ENCODE measurements at places on chromosomes 7 and 10.

DNA sequence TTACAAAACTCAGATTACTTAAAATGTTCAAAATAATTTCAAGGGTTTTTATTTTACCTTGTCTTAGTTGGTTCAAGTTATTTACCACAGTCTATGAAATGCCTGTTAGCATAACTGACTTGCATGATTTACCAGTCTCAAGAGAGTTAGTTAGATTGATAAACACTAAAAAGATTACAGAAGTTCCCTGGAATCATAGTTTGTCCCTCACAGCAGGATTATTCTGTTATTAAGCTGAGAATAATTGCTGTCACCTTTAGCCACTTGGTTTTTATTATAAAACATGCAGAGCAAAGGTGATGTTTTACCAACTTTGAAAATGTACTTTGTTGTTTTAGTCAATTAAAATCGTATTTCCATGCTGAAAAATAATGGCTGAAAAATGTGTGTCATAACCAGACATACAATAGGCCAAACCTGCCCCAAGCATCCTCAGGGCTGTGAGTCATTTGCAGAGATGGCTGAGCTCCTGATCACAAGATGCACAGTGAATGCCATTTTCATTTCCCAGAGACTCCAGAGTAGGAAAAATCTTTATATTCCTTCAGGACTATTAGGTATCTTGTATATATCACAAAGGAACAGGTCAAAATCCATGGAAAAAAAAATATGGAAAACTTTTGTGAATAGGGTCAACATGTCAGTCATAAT lies 87.8 kb upstream of the DKK1 start:
- no peak for DNase-seq

DNA sequence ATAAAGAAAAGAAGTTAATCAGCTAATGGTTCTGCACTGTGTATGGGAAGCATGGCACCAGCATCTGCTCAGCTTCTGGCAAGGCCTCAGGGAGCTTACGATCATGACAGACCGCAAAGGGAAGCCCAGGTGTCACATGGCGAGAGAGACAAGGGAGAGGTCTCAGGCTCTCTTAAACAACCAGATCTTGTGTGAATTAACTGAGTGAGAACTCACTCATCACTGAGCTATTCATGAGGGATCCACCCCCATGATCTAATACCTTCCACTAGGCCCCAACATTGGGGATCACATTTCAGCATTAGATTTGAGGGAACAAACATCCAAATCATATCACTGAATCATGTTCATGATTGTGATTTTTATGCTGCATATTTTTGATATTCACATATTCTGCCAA lies 5.8 kb downstream of the USP54 start:
- no peak for DNase-seq

- no peak for DNase-seq
Measured at GRCh38 chr10:31194986-31195385, 124.0 kb upstream of the ZEB1 start.

DNA sequence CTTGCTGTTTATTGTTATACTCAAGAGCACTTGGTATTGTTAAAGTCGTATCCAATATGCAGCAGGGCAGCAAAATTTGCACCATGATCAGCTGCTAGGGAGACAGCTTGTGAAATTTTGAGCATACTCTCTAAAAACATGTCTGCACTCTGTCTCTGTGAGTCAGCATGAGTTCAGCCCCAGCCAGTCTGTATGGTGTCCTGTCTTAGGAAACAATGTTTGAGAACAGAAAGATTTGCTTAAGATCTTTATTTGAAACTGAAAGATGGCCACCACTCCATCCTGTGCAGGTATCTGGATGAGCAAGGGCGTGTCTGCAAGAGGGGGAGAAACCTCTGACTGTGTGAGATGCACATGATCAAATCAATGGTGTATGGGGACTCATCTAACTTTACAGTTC lies 97.1 kb downstream of the GNAI1 start:
- DNase-seq, result no peak

GRCh38 chr10:61943674-61944378 lies 42.3 kb downstream of the ARID5B start:
- DNase-seq, result no peak

DNA sequence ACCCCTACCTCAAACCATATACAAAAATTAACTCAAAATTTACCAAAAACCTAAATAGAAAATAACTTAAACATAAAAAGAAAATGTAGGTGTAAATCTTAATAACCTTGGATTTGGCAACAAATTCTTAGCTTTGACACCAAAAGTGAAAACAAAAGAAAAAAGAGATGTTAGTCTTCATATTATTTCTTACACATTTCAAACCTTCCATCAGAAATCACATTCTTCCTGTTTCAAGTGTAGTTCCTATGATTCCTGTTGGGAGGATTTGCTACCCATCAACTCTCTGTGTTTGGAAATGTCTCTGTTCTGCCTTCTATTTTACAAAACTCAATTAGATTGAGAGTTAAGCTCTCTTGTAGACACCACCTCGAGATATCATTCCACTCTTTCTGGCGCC lies 62.0 kb downstream of the GNA12 start:
- DNase-seq, result no peak

Measured in NCI-H774 (cell line).